ENCODE measurements at places on chromosomes 12 and 14. TPM values are rescaled to one million over a fixed set of nuclear protein-coding genes. Genes with fewer than 3 reads are reported as not detected.

Gene RFX4
- polyA plus RNA-seq, result not detected

Gene AMHR2
- 19.3 TPM for polyA plus RNA-seq

Gene ISM2
- not detected for polyA plus RNA-seq

Gene BCL7A
- polyA plus RNA-seq, result 16.8 TPM

Gene CALCOCO1
- polyA plus RNA-seq, result 13.7 TPM

Gene DPY19L2
- polyA plus RNA-seq, result 0.13 TPM

Gene TMEM179
- not detected for polyA plus RNA-seq

Gene C12orf50
- not detected for polyA plus RNA-seq

Gene CYP27B1
- polyA plus RNA-seq, result 3.1 TPM

Gene ALDH2
- polyA plus RNA-seq, result 16.6 TPM

Gene MMP14
- polyA plus RNA-seq, result 5.8 TPM

Gene PRIMA1
- not detected for polyA plus RNA-seq
